Hepatocyte (in vitro differentiated cells): ENCODE measurements at places on chromosomes 1 and 21. TPM values are rescaled to one million over a fixed set of nuclear protein-coding genes. Genes with fewer than 3 reads are reported as not detected.

- H3K4me1 ChIP-seq: peaks cover 18% of the 10 kb centered on the region
- no peaks in the 10 kb centered on the region for H3K27me3 ChIP-seq
- H3K36me3 ChIP-seq: no peaks in the 10 kb centered on the region
- no peak overlapping the region for H3K27ac ChIP-seq
These were observed 51.9 kb downstream of the AGPAT3 start for GRCh38 chr21:43916691-43917514.

DNA sequence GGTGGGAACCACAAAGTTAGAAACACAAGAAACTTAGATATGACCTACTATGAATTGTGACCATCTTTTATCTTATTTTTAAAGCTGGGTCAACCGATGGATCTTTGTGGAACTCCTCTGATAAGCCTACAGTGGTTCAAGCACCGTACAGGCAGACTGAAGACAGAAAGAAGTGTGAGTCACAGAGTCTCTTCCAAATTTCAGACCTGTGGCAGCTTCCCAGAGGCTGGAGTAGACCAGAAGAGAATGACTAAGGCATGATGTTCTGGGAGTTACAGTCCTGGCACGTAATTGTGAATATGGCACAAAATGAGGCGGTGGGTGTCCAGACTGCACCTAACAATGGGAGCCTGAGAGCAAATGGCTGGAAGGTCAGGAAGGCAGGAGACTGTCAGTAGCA lies 70.0 kb downstream of the LMO4 start:
- H3K27me3 ChIP-seq: no peaks in the 10 kb centered on the region
- H3K4me1 ChIP-seq: peaks cover 2% of the 10 kb centered on the region
- no peak overlapping the region for H3K4me3 ChIP-seq
- H3K27ac ChIP-seq: no peak overlapping the region
- no peak for DNase-seq
- no peaks in the 10 kb centered on the region for H3K36me3 ChIP-seq

DNA sequence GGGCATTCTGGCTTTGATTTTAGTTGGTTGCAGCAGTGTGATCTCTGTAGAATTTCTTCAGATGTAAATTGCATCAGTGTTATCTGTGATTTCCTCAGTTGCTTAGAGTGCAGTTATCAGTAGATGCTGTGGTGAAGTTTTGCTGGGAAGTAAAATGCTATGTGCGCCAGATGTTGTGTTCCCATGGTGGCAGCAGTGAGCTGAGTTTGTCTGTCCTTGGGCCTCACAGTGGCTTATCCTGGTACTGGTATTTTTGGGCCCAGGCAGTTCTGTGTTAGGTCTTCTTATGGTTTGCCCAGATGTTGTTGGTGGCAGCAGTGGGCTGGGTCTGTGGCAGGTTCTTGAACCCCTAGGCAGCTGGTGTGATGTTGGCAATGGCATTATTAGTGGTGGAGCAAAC lies 1242.1 kb downstream of the PLA2G4A start:
- no peaks in the 10 kb centered on the region for H3K36me3 ChIP-seq
- no peak overlapping the region for H3K4me3 ChIP-seq
- DNase-seq: no peak
- no peaks in the 10 kb centered on the region for H3K4me1 ChIP-seq
- H3K27ac ChIP-seq: no peak overlapping the region
- H3K27me3 ChIP-seq: no peaks in the 10 kb centered on the region

GRCh38 chr21:15741510-15741909 lies 11.7 kb downstream of the USP25 start:
- no peak overlapping the region for H3K27ac ChIP-seq
- H3K36me3 ChIP-seq: no peaks in the 10 kb centered on the region
- H3K4me1 ChIP-seq: peaks cover 9% of the 10 kb centered on the region
- H3K4me3 ChIP-seq: no peak overlapping the region
- no peak for DNase-seq

GRCh38 chr1:246947255-246947654 lies 15.5 kb upstream of the AHCTF1 start:
- peak; percentile 39 for DNase-seq
- H3K4me1 ChIP-seq: no peaks in the 10 kb centered on the region
- no peak overlapping the region for H3K4me3 ChIP-seq
- no peaks in the 10 kb centered on the region for H3K36me3 ChIP-seq

DNA sequence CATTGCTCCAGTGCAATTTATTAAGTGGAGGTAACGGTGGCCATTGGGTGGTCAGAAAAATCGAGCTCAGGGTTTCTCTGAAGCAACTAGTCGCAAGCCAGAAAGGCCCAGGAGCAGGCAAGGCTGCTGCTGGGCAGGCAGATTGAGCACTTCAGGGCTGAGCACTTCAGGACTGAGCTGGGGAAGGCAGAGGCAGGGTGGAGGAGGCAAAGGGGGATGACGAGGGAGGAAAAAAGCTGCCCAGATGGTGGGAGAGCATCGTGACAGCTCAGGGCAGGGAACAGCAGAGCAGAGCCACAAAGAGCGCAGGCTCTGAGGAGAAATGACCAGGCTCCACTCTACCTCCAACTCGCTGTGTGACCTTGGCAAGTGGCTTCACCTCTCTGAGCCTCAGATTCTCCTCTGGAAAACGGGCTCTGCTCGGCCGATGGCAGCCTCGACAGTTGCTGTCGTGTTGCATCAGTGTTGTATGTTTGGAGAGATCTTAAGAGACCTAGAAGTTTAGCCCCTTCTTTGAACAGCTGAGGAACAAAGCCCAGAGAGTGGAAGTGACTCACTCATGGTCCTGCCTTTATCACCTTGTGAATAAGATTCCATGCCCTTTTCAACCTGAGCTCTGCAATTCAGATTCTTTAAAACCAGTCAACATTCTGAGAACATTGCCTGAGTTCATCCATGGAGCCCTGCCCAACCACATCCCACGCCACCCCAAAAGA lies 141.4 kb downstream of the SYF2 start:
- H3K27me3 ChIP-seq: no peaks in the 10 kb centered on the region
- no peak for DNase-seq
- H3K36me3 ChIP-seq: no peaks in the 10 kb centered on the region
- H3K4me3 ChIP-seq: no peak overlapping the region
- H3K4me1 ChIP-seq: no peaks in the 10 kb centered on the region

DNA sequence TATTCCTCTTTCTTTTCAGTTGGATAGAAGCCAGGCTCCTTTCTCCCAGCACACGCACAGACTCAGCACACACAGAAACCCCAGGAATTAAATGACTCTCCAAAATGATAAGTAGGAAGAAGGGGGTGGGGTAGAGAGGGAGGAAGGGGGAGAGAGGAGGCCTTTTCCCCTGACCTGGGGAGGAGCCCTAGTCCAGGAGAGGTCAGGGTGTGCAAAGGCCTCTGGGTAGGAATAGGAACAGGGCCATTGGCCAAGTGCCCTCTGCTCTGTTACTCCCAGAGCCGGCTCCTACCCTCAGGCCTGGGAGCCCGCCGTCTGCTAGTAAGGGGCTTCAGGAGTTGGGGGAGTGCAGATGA lies 35.6 kb upstream of the PUM1 start:
- no peak overlapping the region for H3K4me3 ChIP-seq
- H3K36me3 ChIP-seq: no peaks in the 10 kb centered on the region
- H3K27ac ChIP-seq: peak overlapping the region; percentile 78
- peak; percentile 29 for DNase-seq
- peaks cover 19% of the 10 kb centered on the region for H3K4me1 ChIP-seq
- no peaks in the 10 kb centered on the region for H3K27me3 ChIP-seq

Gene KCNA10
- not detected in 2 replicates for polyA plus RNA-seq

Gene RHD
- polyA plus RNA-seq: 0.12 and 0.19 TPM in 2 replicates

Gene PDXK
- polyA plus RNA-seq: 185 and 192 TPM in 2 replicates
